ENCODE measurements at places on chromosomes 4 and X. TPM values are rescaled to one million over a fixed set of nuclear protein-coding genes. Genes with fewer than 3 reads are reported as not detected.
A peak's percentile ranks its signal among the peaks of the same experiment; 100 is the strongest.

DNA sequence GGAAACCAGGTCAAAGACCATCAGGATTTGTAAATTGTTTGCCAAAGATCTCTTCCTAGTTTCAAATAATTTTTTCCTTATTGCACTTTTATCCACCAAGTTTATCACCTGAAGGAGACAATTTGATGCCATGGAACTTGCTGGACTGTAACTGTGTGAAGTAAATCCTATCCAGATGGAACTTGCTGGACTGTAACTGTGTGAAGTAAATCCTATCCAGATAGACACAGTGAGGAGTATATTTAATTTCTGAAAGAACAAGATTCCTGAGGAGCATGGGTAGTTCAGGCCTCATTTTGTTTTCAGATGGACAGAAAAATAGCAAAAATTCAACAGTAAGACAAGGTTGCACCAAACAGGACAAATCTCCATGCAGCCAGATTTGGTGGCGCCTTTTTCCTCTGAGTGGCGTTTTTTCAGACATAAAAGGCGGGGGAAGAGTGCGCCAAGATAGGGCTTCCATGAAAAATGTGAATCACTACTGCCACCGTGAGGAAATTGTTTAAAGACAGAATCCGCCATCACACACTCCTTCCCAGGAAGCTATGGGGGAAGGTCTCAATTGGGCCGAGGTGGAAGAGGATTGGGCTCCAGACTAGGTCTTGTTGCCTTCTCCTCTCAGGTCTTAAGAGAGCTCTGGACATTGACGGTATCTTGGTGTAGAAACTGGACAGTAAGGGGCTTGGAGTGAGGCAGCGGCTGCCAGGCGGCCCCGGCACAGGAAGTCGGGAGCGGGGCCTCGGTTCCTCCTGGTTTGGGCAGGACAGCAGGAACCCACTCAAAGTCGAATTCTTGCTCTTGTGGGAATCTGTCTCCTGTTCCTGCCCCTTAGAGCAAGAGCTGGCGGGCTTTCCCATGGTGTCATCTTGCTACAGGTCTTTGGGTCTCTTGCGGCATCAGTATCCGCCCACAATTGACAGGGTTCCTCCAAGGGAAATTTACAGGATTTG is 234.7 kb downstream of the OR13H1 start:
- DNase-seq: peak; percentile 63

TRIM61 gene
- total RNA-seq: 1.1 TPM

KIAA1210 gene
- total RNA-seq: not detected

DNA sequence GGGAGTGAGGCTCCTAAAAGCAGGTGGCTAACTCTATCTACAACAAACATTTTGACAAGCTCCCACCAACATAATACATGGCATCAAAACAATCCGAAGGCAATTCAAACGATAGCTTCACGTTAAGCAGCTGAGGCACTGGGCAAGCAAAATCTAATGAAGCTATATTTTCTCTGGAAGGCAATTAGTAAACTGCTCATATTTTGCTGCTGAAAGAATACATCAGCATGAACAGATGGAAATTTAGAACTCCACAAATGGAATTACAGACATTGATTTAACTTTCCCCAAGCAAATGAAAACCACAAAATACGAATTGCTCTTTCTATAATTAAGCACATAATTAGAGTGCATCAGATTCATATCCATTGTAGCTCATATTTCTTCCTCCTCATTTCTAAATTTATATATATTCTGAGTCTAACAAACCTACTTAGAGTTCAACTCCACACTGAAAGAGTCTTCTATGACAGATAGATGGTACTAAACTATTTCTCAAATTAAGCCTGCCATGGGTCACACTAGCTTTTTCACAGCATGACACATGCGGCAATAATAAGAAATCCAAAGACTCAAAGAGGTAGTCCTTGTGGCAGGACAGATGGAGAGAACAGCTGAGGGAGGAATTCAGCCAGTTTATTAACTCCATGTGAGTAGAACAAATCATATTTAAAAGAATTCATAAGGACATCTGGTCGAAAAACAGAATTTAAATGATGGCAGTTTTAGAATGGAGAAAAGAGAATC is 305.4 kb downstream of the MAPK10 start:
- DNase-seq: no peak

- DNase-seq: no peak
These were observed 298.5 kb downstream of the KCTD8 start for GRCh38 chr4:44150091-44150576.

DNA sequence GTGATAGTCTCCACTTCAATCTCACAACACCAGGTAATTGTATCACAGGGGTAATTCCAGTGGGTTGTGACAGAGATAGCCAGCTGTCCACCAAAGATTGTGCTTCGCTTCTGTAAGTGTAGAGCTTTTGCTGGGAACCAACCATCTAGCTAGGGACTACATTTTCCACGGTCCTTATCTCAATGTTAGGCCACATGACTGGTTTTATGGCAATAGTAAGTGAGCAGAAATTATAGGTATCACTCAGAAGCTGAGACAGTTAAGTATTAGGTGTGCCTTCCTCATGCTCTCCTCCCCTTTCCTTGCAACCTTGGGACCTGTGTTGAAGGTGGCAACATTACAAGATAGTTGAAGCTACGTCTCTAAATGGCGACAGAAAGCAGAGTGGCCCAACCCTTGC is 108.8 kb upstream of the NALF2 start:
- DNase-seq: no peak

DNA sequence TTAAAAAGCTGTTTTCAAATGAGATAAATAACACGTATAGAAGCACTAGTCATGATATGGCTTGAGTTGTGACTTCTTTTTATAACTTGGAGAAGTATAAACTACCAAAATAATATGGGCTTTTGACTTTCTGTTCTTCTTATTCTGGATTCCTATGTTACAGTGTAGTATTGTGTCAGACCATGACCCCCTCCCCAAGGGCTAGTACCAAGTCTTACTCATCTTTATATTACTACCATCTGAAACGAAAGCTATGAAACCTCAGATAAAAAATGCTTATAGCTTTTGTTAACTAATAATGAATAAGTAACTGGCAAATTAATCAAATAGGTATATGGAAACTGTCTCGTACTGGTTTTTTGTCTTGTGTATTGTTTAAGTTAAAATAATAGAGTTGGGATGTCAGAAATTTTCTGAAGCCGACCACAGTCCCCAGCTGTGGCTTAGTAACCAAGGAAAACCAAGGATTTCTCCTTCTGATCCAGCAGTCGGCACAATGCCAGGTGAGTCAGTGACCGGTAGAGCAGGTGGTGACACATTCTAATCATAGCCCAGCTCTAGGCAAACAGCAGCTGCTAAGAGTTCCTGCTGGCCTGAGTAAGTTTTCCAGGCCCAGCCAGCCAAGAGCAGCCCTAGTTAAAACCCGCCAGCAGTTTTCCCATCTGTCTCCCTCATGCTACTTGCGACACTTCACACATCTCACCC is 163.3 kb upstream of the PRDX4 start:
- DNase-seq: no peak

GRCh38 chr4:88549815-88550214 is 26.2 kb upstream of the PYURF start:
- no peak for DNase-seq

DNA sequence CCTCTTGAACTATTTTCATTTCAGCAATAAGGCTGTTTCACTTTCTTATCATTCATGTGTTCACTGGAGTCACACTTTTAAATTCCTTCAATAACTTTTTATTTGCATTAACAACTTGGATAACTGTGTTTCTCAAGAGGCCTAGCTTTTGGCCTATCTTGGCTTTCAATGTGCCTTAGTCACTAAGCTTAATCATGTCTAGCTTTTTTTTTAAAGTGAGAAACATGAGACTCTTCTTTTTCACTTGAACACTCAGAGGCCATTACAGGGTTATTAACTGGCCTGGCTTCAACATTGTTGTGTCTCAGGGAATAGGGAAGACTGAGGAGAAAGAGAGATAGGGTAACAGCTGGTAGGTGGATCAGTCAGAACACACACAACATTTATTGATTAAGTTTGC is 64.0 kb upstream of the VCX2 start:
- DNase-seq: no peak

GRCh38 chrX:53284684-53285447 is 3.5 kb upstream of the IQSEC2 start:
- peak; percentile 33 for DNase-seq
